Urinary bladder (tissue), 4 donors: ENCODE measurements at places on chromosomes 11 and 22. TPM values are rescaled to one million over a fixed set of nuclear protein-coding genes. Genes with fewer than 3 reads are reported as not detected.

Gene RAB3IL1
- 13.0 TPM for total RNA-seq

Gene SLC29A2
- total RNA-seq: 1.1 TPM

Gene TBX10
- not detected for total RNA-seq

Gene LIF
- 4.8 TPM for total RNA-seq

Gene HTR3A
- 0.58 TPM for total RNA-seq

Gene OR52E6
- not detected for total RNA-seq
